ENCODE measurements at places on chromosomes 13 and 19.
A peak's percentile ranks its signal among the peaks of the same experiment; 100 is the strongest.

- peak; percentile 63 for DNase-seq
These were observed 4.7 kb upstream of the PRMT1 start for GRCh38 chr19:49672131-49672919.

- DNase-seq, result no peak
These were observed 288.8 kb downstream of the DIAPH3 start for GRCh38 chr13:59874973-59875372.

GRCh38 chr13:30864433-30865122 is 41.5 kb upstream of the MEDAG start:
- no peak for DNase-seq

GRCh38 chr13:46783504-46783903 is 13.5 kb downstream of the ESD start:
- DNase-seq, result no peak

DNA sequence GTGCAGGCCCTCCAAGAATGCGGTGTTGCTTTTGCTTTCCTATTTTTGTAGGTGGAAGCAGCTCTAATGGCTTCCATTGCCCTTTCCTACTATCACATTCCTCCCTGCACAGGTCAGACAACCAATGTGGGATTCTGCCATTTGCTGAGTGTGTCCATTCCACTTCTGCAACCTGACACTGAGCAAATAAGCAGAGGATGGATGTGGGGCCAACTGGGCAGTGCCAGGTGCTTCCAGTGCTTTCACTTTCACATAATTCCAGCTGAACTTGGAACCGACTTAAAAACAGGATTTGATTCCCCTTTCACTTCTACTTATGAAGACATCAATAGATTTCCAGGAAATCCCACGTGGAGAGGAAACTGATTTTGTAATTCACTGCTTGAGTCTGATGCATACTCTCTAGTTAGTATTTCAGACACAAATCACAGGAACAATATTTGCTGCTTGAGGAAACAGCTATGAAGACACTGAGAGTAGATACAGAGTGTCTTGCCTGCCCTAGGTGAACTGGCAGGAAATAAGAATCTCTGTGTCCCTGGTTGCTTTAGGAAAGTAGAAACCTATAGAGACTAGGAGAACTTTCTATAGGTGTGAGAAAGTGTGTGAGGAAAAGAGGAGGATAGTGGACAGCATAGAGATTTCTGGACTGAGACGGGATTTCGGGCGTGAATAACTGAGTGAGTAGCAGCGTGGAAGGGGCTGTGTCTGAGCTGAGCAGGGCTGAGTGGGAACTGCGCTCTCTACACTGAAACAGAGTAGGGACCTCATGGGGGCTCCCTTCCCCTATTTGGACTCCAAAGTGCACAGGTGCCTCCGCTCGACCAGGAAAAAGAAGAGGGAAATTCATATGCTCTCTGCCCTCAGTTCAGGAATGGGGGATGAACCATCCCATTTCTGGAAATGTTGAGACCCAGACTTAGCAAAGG is 22.5 kb downstream of the LGALS16 start:
- no peak for DNase-seq

- DNase-seq, result no peak
These were observed 250.1 kb downstream of the VWA8 start for GRCh38 chr13:41710771-41711170.

DNA sequence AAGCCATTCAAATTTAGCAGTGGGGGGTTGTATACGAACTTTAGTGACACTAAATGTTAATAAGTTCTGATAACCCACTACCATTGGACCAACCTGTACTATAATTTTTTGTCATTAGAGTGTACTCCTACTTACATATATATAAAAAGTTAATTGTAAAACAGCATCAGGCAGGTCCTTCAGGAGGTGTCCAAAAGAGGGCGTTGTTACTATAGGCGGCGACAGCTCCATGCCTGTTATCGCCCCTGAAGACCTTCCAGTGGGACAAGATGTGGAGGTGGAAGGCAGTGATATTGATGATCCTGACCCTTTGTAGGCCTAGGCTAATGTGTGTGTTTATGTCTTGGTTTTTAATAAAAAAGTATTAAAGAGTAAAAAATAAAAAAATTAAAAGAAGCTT is 27.5 kb downstream of the SPRYD7 start:
- no peak for DNase-seq

- DNase-seq, result peak; percentile 70
These were observed 7.8 kb downstream of the DOT1L start for GRCh38 chr19:2171349-2172145.

GRCh38 chr19:41915021-41915775 is 13.1 kb downstream of the ERFL start:
- no peak for DNase-seq

GRCh38 chr13:35879111-35879510 is 252.1 kb downstream of the DCLK1 start:
- no peak for DNase-seq

DNA sequence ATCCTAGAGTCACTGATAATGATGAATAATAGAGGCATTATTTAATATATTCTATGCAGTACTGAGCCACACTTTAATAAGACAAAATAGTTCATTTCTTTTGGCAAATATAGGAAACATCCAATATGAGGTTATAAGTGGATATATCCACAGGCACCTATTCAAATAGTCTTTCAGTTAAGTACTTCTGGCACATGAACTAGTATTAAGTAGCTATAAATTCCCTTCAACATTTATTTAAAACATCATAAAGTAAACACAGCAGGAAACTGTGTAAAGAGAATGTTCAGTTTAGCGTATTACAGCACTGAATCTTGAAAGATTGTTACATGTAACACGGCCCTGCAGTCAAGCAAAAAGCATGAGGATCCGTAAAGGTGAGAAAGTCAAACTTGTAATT is 463.3 kb upstream of the KLF12 start:
- DNase-seq, result no peak

GRCh38 chr19:14475251-14476073 is at the start of gene PTGER1:
Gene PTGER1, minus strand, starts transcription at chr19:14475354. Its CDS starts 1,034 bp downstream, at chr19:14474320.
- no peak for DNase-seq

DNA sequence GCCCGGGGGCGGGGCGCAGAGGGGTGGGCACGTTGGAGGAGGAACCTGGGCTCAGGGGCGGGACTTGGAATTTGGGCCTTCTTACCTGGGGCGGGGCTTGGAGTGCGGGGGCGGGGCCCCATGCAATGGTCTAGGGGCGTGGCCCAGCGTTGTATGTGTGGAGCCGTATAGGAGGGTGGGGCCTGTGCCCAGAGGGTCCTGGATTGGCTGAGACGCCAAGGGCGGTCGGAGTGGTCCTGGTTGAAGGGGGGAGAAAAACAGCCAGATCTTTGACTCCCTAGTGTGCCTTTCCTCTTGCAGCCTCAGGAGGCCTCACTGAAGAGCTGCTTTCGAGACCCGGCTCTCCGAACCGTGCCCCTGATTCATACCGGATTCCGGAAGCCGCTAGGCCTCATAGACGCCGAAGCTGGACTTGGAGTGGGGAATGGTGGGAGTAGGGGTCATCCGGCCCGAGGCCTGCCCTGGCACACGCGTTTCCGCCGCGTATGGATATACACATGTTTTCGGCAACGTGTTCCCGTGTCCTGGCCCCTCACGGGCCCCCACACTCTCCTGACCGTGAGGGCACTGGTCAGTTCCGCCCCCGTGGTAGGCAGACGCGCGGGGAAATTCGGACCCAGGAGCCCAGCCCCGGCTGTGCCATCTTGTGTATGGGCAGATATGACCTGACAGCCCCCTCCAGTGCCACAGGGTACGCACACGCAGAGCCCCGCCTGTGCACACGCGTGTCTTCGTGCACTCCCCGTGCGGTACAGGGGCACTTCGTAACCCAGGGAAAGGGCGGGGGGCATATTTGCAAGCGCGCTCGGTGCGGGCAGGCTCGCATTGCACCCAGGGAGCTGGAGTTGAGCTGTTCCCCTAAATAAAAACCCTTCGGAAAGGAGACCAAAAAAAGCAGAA is 661 bp upstream of the PRR12 start:
- DNase-seq, result peak; percentile 84

GRCh38 chr13:27379694-27380641 is 44.5 kb upstream of the GTF3A start:
- DNase-seq, result no peak
